Activated naive CD8-positive, alpha-beta T cell treated with anti-CD3 and anti-CD28 coated beads for 36 hours (primary cell): ENCODE measurements at places on chromosomes 11 and 22. TPM values are rescaled to one million over a fixed set of nuclear protein-coding genes. Genes with fewer than 3 reads are reported as not detected.
A peak's percentile ranks its signal among the peaks of the same experiment; 100 is the strongest.

DNA sequence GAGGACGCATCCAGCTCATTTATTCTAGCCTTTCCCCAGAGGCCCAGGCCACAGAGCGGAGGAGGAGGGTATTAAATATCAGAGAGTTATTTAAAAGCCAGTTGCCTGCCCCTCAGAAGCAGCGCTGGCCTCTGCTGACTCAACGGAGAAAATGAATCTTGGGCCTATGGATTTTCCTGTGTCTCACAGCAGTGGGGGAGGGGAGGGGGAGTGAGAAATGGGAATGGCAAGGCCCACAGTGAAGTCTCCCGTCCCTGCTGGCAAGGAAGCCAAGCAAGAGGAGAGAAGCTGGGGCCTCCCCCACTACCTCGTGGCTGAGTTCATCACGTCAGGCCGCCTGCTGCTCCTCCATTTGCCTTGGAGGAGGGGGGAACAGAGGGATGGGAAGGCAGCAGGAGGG, 4.5 kb upstream of the TPBGL start:
- no peak overlapping the region for H3K4me3 ChIP-seq
- H3K27ac ChIP-seq: no peak overlapping the region

DNA sequence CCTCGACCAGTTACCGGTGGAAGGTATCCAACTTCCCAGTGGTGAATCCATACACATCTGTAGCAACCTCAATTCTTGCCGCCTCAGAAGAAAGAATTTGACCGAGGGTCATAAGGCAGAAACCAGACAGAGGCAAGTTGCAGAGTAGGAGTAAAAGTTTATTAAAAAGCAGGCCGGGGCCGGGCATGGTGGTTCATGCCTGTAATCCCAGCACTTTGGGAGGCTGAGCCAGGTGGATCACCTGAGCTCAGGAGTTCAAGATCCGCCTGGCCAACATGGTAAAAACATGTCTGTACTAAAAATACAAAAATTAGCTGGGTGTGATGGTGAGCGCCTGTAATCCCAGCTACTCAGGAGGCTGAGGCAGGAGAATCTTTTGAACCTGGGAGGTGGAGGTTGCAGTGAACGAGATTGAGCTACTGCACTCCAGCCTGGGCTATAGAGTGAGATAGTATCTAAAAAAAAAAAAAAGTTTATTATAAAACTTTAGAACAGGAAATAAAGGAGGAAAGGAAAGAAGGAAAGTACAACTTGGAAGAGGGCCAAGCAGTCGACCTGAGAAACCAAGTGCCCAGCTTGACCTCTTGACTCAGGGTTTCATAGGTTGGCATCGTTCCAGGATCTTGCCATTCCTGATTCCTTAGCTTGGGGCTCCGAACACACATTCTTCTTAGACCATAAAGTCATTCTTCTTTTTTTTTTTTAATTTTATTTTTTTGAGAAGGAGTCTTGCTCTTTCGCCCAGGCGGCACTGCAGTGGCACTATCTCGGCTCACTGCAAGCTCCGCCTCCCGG, 27.8 kb downstream of the RGL4 start:
- peaks cover 11% of the 10 kb centered on the region for H3K36me3 ChIP-seq
- no peak for DNase-seq
- no peak overlapping the region for H3K4me3 ChIP-seq
- H3K27ac ChIP-seq: no peak overlapping the region

DNA sequence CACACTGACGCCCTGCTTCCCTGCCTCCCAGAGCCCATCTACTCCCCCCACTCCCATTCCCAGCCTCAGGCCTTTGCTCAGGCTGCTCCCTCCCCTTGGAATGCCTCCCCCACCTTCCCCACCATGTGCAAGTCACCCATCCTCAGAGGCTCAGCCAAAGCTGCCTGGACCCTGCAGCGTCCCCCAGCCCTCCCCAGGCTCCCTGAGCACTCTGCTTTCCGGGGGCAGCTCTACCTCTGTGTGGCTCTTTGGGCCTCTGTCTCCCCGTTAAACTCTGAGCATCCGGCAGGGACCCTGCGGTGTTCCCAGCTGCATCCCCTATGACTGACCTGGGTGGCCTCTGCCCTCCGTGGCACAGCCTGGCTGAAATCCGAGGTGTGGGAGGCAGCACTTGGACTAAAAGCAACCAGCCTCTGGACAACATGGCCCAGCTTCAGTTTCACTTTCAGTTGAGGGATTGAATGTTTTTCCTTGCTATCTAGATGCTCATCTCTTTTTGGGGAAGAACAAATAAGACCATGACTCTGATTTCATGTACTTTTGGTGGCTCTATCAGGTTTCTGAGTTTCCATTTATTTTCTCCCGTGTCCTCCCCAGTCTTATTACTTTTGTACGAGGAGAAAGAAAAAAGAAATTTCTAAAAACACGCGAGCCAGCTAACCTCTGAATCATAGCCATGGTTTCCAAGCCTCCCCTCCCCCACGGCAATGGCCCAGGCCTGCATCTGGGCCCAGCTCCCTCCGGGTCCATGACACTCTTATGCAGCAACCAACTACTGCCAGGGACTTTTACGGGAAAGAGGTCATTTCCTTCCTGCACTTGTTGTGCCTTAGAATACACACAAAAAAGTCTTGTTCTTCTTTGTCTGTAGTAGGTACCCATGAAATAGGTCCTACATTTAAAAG, 3.8 kb downstream of the APOL3 start:
- H3K27ac ChIP-seq: peak overlapping the region; percentile 99
- DNase-seq: peak; percentile 77
- H3K4me3 ChIP-seq: peak overlapping the region; percentile 87
- no peaks in the 10 kb centered on the region for H3K27me3 ChIP-seq
- H3K4me1 ChIP-seq: peaks cover 86% of the 10 kb centered on the region
- peaks cover 54% of the 10 kb centered on the region for H3K36me3 ChIP-seq

GRCh38 chr11:17777086-17777737, 42.6 kb downstream of the KCNC1 start:
- H3K27ac ChIP-seq: no peak overlapping the region
- H3K27me3 ChIP-seq: no peaks in the 10 kb centered on the region
- no peaks in the 10 kb centered on the region for H3K4me1 ChIP-seq
- H3K36me3 ChIP-seq: no peaks in the 10 kb centered on the region
- H3K4me3 ChIP-seq: no peak overlapping the region

DNA sequence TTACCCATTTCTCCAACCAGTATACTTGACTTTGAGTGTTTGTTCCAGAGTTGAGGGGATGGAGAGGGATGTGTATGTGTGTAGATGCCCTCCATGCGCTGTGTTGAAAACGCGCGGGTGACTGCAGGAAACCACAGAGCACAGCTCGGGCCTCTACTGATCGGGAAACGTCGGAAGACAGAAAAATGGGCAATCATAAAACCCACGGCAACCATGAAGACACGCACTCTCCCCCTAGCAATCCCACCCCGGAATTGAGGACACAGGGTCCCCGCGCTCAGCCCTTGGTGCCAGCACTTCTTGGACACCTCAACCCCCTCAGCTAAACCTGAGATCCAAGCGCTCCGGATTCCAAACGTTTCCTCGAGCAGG, 251 bp upstream of the UQCC3 start:
- peak overlapping the region; percentile 95 for H3K27ac ChIP-seq
- H3K4me1 ChIP-seq: peaks cover 55% of the 10 kb centered on the region
- no peak for DNase-seq
- H3K36me3 ChIP-seq: peaks cover 67% of the 10 kb centered on the region
- H3K4me3 ChIP-seq: peak overlapping the region; percentile 91

GRCh38 chr11:114027391-114027790, 32.1 kb upstream of the ZBTB16 start:
- no peaks in the 10 kb centered on the region for H3K36me3 ChIP-seq
- no peak overlapping the region for H3K4me3 ChIP-seq
- H3K27ac ChIP-seq: no peak overlapping the region
- peaks cover 6% of the 10 kb centered on the region for H3K27me3 ChIP-seq
- no peak for DNase-seq

- no peak overlapping the region for H3K27ac ChIP-seq
- no peaks in the 10 kb centered on the region for H3K4me1 ChIP-seq
- no peaks in the 10 kb centered on the region for H3K36me3 ChIP-seq
- DNase-seq: no peak
Observed at GRCh38 chr11:100789500-100789899, 102.4 kb downstream of the ARHGAP42 start.

DNA sequence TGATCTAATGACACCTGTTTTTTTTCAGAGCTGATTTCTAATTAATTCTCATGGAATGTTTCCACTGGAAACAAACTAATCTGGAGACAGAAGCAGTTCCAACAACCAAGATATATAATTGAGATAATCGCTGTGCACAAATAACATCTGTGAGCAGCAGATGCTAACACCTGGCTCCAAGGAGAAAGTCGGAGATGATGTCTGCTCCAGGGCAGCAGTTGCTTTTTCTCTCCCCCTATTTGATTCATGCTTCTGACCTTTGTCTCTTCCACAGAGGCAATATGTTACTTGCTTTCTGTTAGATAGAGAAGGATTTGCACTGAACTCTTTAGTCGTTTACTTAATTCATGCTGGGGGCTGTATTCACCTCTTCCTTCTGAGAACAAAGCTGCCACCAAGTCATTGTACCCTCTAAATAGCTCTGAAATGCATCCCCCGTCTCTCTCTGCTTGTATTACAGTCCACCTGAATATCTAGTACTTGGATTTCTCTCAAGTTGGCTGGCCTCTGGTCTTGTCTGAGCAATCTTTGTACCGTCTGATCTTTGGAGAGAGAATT, 187.4 kb downstream of the MYO18B start:
- no peak overlapping the region for H3K27ac ChIP-seq
- peaks cover 23% of the 10 kb centered on the region for H3K27me3 ChIP-seq
- H3K4me3 ChIP-seq: no peak overlapping the region
- DNase-seq: no peak

- H3K27me3 ChIP-seq: no peaks in the 10 kb centered on the region
- no peak for DNase-seq
- H3K36me3 ChIP-seq: peaks cover 14% of the 10 kb centered on the region
- no peak overlapping the region for H3K4me3 ChIP-seq
- H3K4me1 ChIP-seq: no peaks in the 10 kb centered on the region
Observed at GRCh38 chr22:26734339-26735018, 77.1 kb downstream of the MIAT start.

DNA sequence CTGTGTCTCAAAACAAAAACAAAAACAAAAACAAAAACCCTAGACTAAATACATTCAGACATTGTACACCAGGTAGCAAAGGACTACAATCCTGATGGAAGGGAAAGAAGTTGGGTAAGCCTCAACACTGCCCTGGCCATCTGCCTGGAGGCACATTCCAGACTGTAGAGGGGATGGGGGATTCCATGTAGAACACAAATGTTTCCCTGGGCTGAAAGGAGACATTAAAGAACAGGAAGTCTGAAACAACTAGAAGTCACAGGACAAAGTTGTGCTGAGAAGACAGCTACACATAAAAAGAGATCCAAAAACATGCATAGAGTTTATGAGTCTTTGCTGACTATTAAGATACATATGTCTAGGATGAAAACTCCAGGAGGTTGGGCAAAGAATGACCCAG, 83.9 kb downstream of the RRAS2 start:
- peaks cover 37% of the 10 kb centered on the region for H3K36me3 ChIP-seq
- peaks cover 21% of the 10 kb centered on the region for H3K4me1 ChIP-seq
- DNase-seq: no peak
- no peak overlapping the region for H3K27ac ChIP-seq

DNA sequence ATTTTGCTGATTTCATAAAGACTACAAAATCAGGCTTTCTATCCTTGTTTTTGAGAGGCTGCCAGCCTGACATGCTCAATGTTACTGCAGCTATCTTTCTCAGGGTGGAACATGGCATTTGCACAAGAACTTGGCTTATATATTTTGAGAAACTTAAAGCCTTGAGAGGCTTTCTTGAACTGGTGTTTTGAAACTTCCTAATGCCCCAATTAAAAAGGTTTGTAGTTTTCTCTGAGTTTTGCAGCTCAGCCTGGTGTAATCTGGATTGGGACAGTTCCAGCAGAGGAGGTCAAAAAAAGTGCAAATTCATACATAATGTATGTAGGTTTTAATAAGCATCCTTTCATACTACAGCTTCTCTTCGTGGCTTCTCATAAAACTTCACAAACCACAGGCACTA, 223.4 kb downstream of the FAM76B start:
- no peak overlapping the region for H3K27ac ChIP-seq
- DNase-seq: no peak
- H3K27me3 ChIP-seq: peaks cover 11% of the 10 kb centered on the region
- H3K4me1 ChIP-seq: peaks cover 32% of the 10 kb centered on the region

- H3K36me3 ChIP-seq: peaks cover 11% of the 10 kb centered on the region
- no peak overlapping the region for H3K27ac ChIP-seq
- peaks cover 17% of the 10 kb centered on the region for H3K27me3 ChIP-seq
Observed at GRCh38 chr11:70421123-70421522, 22.8 kb downstream of the CTTN start.

DNA sequence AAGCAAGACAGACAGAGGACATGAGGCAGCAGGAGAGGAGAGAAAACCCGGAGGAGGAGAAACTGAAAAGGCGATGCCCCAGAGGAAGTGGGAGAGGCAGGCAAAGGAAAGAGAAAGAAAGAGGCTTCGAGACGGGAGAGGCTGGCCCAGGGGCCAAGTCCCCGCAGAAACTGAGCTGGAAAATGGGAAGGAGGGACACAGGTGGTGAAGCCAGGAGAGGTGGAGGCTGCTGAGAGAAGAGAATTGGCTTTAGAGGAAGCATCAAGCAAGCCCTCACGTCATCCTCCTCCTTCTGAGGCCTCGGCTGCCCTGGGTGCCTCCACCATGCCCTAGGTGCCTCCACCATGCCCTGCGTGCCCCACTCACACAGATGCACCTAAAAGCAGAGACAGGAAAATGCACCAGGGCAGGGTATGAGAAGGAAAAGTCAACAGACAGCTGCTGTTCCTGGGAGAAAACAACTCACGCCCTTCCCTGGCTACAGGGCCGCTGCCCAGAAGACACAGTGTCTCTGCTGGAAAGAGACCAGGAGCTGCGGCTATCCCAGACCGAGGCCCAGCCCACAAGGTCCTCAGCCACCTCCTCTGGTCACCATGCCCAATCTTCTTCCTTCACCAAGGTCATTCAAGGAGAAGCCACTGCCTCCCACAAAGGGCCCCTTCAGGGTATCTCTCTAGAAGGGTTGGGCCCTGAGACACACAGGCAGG, 14.3 kb downstream of the FXYD6 start:
- H3K4me1 ChIP-seq: peaks cover 2% of the 10 kb centered on the region
- no peaks in the 10 kb centered on the region for H3K36me3 ChIP-seq
- DNase-seq: no peak
- no peak overlapping the region for H3K27ac ChIP-seq

DNA sequence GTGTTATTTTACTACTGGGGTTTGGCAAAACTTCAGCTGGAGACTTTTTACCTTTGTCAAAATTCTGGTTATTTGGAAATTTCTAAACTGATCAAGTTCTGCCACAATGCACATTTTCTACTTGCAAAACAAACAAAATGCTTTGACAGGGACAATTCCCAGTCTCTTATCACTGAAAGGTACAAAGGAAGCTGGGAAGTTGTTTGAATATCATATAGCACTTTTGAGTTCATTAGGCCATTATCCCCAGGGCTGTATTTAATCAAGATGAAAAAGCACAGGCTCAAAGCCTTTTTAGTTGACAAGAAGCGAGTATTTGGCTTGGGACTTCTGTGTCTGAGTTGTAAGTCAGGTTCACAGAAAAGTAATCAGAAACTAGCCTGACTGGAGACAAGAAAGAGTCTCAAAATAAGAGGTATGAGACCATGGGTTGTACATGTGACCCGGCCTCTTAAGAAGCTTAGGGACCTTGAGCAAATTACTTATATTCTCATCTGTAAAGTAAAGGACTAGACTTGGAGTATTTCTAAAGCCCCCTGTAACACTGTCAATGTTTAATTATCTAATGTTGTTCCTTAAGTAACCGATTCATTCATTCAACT, 2.9 kb upstream of the HORMAD2 start:
- DNase-seq: no peak
- no peak overlapping the region for H3K27ac ChIP-seq
- peaks cover 55% of the 10 kb centered on the region for H3K27me3 ChIP-seq
- H3K4me3 ChIP-seq: no peak overlapping the region

The C22orf31 gene
- not detected for total RNA-seq

The ELFN2 gene
- 0.06 TPM for total RNA-seq

The APOA4 gene
- total RNA-seq: not detected

The DEUP1 gene
- total RNA-seq: not detected

The ASRGL1 gene
- total RNA-seq: 11.1 TPM

The OMP gene
- not detected for total RNA-seq

The SLC1A2 gene
- total RNA-seq: 0.08 TPM

The PKDREJ gene
- total RNA-seq: not detected
